ENCODE measurements at places on chromosomes 2 and 18. TPM values are rescaled to one million over a fixed set of nuclear protein-coding genes. Genes with fewer than 3 reads are reported as not detected.

DNA sequence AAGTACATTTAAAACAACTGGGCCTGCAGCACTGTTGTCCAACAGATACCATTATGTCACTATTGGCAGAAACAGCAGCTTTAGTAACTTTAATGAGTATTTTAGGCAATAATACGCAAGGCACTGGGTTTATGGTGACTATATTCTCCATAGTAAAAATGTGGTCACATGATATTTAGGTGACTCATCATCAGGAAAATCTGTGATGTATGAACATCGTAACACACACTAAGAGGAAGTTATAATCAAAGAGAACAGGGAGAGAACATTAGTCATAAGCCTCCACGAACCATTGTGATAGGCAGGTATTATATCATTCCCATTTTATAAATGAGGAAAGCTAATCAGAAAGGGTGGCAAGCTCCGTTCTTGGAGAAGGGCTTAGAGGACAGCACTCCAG, 36.9 kb downstream of the RAPH1 start:
- no peak for DNase-seq

GRCh38 chr2:236793023-236794011, 223.7 kb downstream of the ACKR3 start:
- no peak for DNase-seq

GRCh38 chr2:71679491-71679890, 226.1 kb downstream of the DYSF start:
- DNase-seq, result no peak

- DNase-seq, result no peak
Measured at GRCh38 chr18:70046207-70046606, 98.5 kb upstream of the CD226 start.

- DNase-seq, result no peak
Measured at GRCh38 chr2:75268112-75268511, 68.8 kb upstream of the TACR1 start.

IL37 gene
- 0.32 TPM for total RNA-seq

- DNase-seq, result no peak
Measured at GRCh38 chr2:6824962-6825361, 40.7 kb downstream of the CMPK2 start.

CYP26B1 gene
- total RNA-seq, result not detected

Data from activated naive CD4-positive, alpha-beta T cell treated with anti-CD3 and anti-CD28 coated beads, Interleukin-2, amount 50 U/mL, for 72 hours (primary cell).